ENCODE measurements at places on chromosomes 7 and 10. TPM values are rescaled to one million over a fixed set of nuclear protein-coding genes. Genes with fewer than 3 reads are reported as not detected.

GRCh38 chr10:79176052-79176501 lies 107.3 kb downstream of the ZMIZ1 start:
- no peak for DNase-seq

DNA sequence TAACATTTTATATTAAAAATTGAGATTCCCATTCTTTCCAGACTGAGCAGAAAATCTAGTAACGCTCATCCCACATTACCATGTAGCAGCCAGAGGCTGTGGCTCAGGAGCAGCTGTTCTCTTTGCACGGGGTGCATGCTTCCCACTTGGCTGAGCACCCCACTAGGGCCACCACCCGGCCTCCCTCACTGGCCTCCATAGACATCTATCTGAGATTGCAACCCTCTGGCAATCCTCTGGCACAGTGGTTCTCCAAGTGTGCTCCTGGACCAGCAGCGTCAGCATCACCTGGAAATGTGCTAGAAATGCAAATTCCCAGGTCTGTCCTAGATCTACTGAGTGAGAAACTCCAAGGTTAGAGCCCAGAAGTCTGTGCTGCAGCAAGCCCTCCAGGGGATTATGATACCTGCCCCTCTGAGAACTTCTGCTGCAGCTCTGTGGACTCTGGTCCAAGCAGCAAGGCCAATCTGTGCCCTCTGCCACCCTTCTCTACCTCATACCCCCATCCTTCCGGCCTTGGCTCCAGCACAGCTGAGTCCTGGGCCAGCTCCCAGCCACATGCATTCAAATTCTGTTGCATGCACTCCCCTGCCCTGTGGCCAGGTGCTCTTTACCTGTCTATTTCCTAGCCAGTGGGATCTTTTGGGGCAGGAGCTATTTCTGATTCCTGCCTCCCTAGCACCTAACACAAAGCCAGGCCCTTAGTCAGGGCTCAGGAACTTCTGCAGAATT lies 301.5 kb downstream of the GRID1 start:
- DNase-seq = no peak

- no peak for DNase-seq
Observed at GRCh38 chr7:95467912-95468607, 17.7 kb upstream of the ASB4 start.

- peak; percentile 99 for DNase-seq
Observed at GRCh38 chr10:110414548-110415309, 83.0 kb upstream of the DUSP5 start.

GRCh38 chr7:21942955-21943354 lies 2.7 kb downstream of the CDCA7L start:
- no peak for DNase-seq

DNA sequence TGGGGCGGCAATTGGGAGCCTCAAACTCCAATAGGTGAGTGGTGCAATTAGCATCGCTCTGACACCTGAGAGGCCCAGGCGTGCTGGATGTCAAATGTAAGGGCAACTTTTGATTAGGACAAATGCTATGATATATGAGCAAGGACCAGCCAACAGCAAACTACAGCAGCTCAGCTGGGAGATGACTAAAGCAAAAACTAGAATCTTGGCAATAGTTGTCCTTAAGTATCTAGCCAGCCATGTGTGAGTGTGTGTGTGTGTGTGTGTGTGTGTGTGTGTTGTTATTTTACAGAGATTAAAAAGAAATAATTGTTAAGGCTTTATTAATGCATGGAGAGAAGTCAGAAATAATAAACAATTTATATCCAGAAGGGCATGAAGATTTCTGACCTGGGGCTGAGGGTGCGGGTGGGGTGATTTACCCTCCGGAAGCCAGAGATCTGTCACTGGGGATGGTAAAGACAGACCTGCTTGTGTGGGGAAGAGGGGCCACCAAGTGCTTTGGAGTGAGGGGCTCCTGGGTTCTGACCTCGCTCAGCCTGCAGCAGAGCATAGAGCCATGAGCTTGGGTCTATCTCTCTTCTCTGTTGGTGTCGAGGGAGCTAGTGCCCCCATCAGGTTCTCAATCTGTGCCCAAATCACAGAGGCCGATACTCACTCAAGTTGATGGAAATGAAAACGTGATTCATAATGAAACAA lies 77.3 kb downstream of the EMX2 start:
- DNase-seq = no peak

- DNase-seq = no peak
Observed at GRCh38 chr10:24427678-24428409, 218.9 kb downstream of the KIAA1217 start.

- no peak for DNase-seq
Observed at GRCh38 chr10:1474376-1475097, 262.8 kb downstream of the ADARB2 start.

DNA sequence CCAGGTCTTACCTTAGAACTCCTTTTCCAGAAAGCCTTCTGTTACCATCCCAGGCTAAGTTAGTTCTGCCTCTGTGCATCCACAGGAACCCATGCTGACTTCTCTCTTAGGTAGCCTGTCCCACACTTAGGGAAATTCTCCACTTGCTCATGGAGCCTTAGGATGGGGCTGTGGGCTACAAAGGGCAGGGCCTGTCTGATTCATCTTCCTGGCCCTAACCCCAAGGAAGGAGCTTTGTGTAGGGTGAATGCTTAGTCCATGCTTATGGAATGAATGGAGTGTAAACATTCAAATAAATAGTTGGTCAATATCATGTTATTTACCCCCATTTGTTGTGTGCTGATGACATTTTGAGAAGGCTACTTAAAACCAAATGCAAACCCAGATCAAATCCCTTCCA lies 54.7 kb downstream of the EMX2 start:
- DNase-seq = no peak

GRCh38 chr7:33423646-33424020 lies 294.3 kb downstream of the BBS9 start:
- peak; percentile 24 for DNase-seq

- DNase-seq = peak; percentile 97
Observed at GRCh38 chr7:43648473-43649406, 65.8 kb downstream of the STK17A start.

- no peak for DNase-seq
Observed at GRCh38 chr10:12639996-12640944, 290.9 kb downstream of the CAMK1D start.

DNA sequence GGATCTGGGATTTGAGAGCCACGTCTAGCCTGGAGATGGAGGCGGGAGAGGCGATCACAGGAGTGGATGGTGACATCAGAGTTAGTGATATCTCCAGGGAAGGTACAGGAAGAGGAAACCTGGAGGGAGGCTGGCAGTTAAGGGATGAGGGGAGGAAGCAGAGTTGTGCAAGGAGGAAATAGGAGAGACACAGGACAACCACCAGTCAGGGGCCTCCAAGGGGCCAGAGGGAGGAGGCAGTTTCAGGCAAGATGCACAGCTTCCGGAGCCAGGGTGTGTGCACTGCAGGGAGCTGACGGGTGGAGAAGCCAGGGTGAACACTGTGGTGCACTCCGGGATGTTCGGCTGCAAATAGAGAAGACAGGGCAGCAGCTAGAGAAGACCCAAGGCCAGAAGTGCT lies 141.2 kb downstream of the GLI3 start:
- DNase-seq = no peak

Gene GCK
- polyA plus RNA-seq = not detected

Gene OPN4
- not detected for polyA plus RNA-seq

All from GM12878 (cell line).